MG63 (cell line): ENCODE measurements at places on chromosomes 7 and 10. TPM values are rescaled to one million over a fixed set of nuclear protein-coding genes. Genes with fewer than 3 reads are reported as not detected.

Gene DYNC1I1
- 2.2 and 2.3 TPM in 2 replicates for total RNA-seq

Gene SPDYE2
- total RNA-seq = not detected in 2 replicates

Gene AIFM2
- 20.7 and 21.8 TPM in 2 replicates for total RNA-seq

Gene PDE1C
- 32.4 and 50.1 TPM in 2 replicates for total RNA-seq

Gene SEMA3C
- total RNA-seq = 23.1 and 31.2 TPM in 2 replicates

Gene CPN1
- not detected in 2 replicates for total RNA-seq

Gene AOAH
- not detected in 2 replicates for total RNA-seq

Gene ZNF800
- 5.3 and 6.9 TPM in 2 replicates for total RNA-seq

Gene OLAH
- 0.23 TPM in 1 of 2 replicates, not detected in the other for total RNA-seq

Gene ARHGEF5
- 2.0 and 2.7 TPM in 2 replicates for total RNA-seq

Gene HTRA1
- total RNA-seq = 26.0 and 40.8 TPM in 2 replicates

Gene WNT2
- total RNA-seq = not detected in 2 replicates

Gene SPDYE3
- not detected in 2 replicates for total RNA-seq

Gene FOXI2
- total RNA-seq = not detected in 2 replicates

Gene SLC26A5
- total RNA-seq = not detected in 2 replicates

Gene PTF1A
- total RNA-seq = not detected in 2 replicates

Gene ZNF503
- 6.2 and 8.8 TPM in 2 replicates for total RNA-seq
